NCI-H1436 (cell line): ENCODE measurements at places on chromosomes 12 and 14.
A peak's percentile ranks its signal among the peaks of the same experiment; 100 is the strongest.

DNA sequence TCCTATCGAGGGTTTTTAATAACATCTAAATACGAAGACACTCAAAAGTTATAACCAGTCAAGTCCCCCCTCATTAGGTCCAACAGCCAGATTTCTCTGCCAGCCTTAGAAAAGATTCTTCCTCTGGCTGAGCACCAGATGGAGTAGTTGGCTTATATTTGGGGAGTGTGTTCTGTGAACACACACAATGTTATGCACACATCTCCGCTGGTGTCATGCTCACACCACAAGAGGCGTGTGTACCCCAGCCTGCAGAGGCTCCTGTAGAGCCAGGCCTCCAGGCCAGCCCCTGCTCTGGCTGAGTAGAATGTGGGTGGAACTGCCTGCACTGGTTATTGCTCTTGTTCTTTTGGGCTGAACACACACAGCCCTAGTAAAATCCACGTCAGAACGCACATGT is 64.0 kb downstream of the PIWIL1 start:
- peak; percentile 0 for DNase-seq

- DNase-seq, result no peak
Measured at GRCh38 chr14:62711351-62712023, 333.8 kb downstream of the KCNH5 start.

DNA sequence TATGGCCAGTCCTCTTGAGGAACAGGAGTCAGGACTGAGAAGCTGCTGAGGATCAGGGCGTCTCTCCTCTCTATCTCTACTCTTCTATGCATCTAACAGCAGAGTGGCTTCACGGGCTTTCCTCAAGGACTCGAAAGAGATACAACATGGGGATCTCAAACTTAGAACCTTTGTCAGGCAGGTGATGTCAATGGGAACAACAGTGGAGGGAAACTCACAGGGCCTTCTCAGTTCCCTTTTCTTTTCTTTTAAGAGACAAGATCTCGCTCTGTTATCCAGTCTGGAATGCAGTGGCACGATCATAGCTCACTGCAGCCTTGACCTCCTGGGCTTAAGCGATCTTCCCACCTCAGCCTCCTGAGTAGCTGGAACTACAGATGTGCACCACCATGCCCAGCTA is 127.6 kb downstream of the PTPN11 start:
- DNase-seq, result no peak

GRCh38 chr14:60512973-60513571 is 4.1 kb downstream of the SIX6 start:
- no peak for DNase-seq

- no peak for DNase-seq
Measured at GRCh38 chr14:45246691-45247090, 6.3 kb downstream of the MIS18BP1 start.

GRCh38 chr12:108930155-108930554 is 50.3 kb downstream of the DAO start:
- DNase-seq, result no peak

DNA sequence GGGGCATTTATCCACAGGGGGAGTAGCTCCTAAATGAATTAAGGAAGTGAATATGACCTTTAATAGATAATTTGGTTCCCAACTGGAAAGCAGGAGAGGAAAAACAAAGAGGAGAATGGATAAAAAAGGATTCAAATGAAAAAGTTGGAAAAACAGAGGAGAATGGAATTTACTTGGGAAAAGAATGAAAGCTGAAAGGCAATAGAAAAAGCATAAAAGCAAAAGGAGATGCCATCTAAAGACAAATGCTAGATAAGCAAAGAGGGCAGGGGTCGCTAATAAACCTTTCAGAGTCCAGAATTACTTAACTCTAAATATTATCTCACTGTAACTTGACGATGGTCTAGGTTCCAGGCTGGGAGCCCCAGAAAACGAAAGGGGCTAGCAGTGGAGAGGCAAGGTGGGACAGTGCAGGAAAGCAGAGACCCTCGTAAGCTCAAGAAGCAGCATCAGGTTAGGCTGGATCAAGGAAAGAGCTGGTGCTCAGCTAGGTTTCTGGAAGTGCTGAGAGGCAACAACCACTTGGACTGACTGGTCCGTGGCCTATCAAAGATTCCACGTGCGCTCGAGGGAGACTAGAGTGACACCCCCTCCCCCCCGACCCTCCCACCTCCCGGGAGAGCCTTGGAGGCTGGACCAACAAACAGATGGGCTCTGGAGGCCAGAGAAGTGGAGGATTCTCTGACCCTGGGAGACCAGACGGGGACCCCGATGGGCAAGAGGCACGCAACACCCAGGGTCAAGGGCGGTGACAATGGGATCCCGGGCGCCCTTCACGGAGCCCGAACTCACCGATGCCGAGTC is 1.2 kb downstream of the SLC2A13 start:
- no peak for DNase-seq

DNA sequence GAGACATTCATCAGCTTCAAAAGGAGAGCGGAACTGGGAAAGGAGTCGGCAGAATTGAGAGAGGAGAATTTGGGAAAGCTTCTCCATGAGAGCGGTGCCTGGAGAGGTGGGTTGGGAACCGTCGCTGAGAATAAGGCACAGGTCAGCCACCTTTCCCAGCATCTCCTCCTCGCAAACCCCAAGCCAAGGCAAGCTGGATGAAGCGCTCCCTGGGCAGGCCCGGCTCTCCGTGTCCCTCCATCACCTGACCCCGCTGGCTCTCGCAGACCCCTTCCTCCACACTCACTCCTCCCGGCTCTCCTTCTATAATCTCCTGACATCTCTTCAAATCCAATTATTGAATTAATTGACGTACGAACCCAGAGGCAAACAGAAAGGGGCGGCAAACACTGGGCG is 18.9 kb upstream of the ATP5MC2 start:
- no peak for DNase-seq

- no peak for DNase-seq
Measured at GRCh38 chr12:10249690-10250455, 37.2 kb downstream of the GABARAPL1 start.

DNA sequence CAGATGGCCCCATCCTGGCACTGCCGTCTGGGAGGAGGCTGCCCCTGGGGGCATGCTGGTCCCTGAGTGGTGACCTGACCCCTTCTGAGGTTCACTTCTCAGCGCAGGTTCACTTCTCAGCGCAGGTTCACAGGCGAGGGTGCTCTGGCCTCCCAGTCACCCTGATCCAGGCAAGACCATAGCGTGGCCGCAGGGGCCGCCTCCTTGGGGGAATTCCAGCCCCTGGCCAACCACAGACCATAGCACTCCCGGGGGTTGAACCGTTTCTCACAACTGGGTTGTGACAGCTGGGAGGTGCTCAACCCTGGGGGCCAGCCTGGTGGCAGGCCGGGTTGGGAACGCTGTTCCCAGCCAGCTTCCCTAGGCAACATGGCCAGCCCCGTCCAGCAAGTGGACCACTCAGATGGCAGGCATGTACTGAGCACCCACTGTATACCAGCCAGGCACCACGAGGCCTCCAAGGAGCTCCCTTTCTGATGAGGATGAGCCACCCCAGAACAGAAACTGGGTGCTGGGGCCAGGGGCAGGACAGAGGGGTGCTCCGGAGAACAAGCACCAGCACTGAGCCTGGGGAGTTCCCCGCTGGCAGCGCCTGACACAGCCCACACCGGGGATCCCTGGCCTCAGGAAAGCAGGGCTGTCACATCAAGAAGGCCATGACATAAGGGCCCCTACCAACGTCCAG is 28.3 kb upstream of the ZFP36L1 start:
- no peak for DNase-seq

DNA sequence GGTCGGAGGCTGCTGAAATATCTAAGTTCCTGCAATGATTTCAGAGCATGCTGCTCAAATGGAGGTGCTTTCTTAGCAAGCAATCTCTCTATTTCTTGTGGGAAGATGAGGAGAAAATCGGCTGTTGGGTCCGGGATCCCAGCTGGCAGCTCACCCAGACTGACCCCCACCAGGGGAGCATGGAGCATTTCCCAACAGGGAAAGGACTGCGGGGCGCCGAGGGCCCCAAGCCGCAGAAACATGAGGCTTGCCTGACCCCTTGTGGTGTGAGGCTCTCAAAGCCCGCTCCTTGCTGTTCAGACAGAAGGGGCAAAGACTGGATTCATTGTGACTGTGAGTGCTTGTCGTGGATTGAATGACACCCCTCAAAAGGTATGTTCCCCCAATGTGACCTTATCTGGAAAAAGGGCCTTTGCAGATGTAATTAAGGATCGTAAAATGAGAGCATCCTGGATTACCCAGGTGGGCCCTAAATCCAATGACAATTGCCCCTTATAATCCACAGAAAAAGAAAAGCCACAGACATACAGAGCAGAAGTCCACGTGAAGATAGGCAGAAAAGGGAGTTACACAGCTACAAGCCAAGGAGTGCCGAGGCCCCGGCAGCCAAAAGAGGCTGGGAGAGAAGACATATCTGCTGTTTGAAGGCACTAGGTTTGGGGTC is 116.3 kb upstream of the VASH1 start:
- peak; percentile 19 for DNase-seq

DNA sequence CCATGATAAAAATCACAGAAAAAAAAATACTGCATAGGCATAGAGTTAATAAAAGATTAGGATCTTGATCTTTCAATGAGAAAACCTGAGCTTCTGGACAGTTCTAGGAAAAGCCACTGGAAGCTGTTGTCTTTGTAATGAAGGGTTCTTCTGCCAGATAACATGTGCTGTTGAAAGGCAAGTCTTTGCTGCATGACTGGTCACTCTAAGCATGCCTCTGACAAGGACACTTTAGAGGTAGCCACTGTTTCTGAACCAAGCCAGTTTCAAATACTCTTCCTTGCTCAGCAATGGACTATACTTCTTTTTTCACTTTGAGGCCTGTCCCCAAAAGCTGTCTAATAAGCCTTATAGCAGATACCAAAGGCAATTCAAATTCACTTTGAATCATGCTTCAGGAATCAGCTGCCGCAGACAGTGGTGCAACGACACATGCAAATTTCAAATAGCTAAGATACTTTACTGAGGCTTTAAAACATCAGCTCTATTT is 70.2 kb downstream of the BTG1 start:
- no peak for DNase-seq

- DNase-seq, result no peak
Measured at GRCh38 chr14:34711796-34712712, 2.3 kb downstream of the CFL2 start.

DNA sequence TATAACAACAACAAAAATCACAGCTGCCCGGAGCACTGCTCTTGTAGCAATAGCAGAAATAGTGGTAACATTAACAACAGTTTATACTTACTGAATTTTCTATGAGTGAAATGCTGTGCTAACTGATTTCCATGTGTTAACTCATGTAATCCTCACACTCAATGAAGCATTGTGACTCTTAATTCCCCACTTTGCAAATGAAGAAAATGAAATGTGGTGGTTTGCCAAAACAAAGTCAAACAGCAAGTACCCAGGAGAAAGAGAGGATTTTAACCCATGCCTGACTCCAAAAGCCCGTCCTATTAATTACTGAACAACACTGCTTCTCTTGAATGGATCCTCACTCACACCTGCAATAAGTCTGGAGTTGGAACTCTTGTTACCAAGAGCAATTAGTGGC is 123.5 kb downstream of the MED13L start:
- no peak for DNase-seq

GRCh38 chr12:106275458-106275857 is 27.1 kb upstream of the TCP11L2 start:
- no peak for DNase-seq

- DNase-seq, result no peak
Measured at GRCh38 chr12:79069009-79069408, 204.4 kb downstream of the SYT1 start.

DNA sequence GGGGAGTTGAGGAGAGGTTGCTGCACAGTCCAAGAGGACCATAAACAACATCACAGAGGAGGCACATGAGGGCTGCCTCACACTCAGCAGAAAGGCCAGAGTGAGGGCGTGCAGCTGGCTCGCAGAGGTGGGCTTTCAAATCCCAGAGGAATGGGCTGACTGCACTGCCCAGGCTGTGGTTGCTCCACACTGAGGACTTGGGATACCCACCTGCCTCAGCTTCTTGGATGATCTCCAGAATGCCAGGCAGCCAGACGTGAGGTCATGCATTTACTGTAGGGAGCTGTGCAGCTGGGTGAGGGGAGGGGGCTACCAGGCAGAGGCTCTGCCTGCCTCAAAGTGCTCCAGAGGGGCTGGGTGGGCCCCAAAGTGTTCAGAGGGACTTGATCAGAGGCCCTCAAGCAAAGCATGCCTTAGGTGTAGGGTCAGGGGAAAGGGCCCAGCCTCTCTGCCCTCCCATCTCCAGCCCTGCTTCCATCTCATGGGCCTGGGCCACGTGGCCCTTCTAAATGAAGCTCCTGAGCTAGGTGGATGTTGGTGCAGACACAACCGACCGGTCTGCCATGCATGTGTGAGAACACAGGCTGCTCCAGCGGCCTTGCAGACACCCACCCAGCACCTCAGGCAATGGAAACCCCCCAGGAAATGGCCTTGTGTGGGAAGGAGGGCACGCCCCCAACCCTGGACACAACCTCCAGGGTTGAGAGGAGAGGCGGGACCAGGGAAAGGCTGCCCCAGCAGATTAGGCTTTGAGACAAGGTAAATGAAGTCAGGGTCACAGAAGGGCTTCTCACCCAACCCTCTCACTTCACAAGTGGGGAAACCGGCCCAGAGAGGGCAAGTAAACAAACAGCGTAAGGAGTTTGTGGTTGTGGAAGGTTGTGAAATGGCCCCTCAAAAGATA is 90.8 kb downstream of the NTF3 start:
- DNase-seq, result no peak

DNA sequence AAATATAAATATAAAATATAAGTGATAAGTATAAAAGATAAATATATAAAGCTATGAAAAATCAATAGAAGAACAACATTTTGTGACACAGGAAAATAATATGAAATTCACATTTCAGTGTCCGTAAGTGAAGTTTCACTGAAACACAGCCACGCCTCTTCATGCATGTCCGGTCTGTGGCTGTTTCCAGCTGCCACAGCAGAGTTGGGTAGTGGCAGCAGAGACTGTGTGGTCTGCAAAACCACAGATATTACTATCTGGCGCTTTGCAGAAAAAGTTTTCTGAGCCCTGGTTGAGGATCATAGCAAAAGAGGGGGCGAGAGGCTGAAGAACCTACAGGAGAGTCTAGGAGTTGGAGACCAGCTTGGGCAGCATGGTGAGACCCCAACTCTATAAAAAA is 780 bp downstream of the SERPINA4 start:
- DNase-seq, result no peak

DNA sequence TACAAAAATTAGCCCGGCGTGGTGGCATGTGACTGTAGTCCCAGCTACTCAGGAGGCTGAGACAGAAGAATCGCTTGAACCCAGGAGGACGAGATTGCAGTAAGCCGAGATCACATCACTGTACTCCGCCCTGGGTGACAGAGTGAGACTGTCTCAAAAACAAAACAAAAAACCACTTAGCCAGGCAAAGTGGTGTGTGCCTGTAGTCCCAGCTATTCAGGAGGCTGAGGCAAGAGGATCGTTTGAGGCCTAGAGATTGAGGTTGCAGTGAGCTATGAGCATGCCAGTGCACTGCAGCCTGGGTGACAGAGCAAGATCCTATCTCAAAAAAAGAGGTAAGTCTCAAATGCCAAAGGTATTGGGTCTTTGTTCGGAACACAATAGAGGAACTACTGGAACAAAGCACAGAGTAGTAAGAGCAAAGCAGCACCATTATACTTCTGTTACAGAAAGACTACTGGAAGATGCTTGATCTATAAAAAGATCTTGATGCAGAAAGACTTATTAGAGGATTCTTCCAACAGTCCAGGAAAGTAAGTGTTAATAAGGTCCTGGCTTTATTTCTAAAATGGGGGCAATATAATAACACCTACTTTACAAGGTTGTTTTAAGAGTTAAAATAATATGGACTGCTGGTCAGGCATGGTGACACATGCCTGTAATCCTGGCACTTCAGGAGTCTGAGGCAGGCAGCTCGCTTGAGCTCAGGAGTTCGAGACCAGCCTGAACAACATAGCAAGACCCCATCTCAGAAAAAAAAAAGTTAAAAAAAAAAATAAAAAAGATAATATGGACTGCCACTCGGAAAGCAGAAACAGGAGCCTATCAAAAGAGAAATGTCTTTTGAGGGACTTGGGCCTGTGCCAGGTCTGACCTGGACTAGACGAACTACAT is 29.9 kb downstream of the BTBD7 start:
- DNase-seq, result no peak
